COR-L47 (cell line): ENCODE measurements at places on chromosomes 1 and 21.

DNA sequence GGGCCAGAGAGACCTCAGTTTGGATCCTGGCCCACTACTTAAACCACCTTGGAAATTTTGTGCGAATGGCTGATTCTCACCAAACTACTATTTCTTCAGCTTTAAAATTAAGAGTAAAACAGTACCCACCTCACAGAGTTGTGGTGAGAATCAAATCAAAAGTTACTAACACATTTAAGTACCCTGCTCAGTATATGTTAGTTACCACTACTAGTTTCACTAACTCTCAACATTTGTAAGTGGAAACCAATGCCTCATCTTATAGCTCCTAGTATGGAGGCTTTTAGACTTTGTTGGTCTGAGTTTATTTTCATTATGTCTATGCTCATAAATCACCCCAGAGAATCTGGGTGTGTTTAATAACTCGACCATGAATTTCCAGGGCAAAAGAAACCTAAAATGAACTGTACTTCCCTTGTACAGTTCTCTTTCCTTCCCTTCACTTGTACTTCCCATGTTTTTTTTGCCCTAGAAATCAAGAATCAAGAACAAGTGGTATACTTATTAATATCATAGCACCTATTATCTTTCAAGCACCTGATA, 11.6 kb upstream of the SERBP1 start:
- DNase-seq: no peak

DNA sequence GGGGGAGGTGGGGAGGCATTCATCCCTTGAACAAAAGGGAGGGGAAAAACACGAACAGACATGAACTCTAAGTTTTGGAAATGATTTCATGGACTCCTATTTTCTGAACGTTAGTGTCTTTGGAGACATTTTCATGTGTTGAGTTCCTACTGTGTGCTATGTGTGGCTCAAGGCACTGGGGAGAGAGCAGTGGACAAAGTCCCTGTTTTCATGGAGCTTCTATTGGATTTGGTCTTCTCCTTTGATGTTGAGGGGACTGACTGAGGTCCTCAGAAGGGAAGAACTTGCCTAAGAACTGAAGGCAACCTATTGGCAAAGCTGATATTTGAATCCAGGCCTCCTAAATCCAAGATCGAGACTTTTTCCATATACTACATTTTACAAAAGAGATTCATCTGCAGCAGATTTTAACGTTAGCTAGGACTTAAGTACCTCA, 30.4 kb downstream of the JUN start:
- no peak for DNase-seq

DNA sequence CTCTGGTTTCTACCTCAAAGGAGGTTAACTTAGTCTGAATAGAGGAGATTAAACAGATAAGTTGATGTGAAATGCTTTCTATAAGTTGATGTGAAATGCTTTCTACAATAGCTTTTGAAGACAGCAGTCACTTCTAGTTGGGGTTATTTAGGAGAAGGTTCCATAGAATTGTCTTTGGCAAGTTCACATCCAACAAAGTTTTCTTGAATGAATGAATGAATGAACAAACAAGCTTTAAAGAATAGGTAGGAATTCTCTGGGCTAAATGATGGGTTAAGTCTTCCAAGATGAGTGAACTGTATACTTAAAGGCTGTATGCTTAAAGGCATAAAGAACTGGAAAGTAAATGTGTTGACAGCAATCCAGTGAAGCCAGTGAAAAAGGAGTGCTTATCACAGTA, 1.9 kb downstream of the CDC73 start:
- DNase-seq: no peak

GRCh38 chr1:53401813-53402745, 57.1 kb upstream of the DMRTB1 start:
- no peak for DNase-seq

DNA sequence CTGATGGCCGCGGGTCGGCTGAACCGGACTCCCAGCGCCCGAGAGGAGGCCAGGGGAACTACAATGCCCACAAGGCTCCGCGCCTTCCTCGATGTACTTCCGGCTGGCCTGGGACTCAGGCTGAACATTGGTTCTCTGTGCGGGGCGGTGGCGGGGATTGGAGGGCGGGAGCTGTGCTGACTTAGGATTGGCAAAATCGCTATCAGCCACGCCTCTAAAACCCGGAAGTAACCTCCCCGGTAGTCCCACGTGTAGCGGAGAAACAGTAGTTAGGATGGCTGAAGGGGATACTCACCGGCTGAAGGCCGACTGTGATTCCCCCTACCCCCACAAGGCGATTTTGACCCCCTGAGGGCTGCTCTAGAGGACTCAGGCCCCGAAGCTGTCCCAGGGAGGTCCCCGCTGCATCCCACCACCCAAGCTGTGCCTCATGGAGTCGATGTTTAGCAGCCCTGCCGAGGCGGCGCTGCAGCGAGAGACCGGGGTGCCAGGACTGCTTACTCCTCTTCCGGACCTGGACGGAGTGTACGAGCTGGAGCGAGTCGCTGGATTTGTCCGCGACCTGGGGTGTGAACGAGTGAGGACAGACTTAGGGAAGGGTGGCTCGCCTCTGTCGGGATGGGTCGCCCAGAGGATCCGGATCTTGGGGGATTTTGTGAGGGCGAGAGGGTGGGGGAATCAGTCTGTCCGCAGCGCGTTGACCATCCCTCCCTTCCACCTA, at the start of gene DPH2:
TSS of gene DPH2 (plus strand) at position 265 of the 721 bp plus-strand sequence. CDS start at position 431, 166 bp downstream.
- DNase-seq: peak; percentile 90

DNA sequence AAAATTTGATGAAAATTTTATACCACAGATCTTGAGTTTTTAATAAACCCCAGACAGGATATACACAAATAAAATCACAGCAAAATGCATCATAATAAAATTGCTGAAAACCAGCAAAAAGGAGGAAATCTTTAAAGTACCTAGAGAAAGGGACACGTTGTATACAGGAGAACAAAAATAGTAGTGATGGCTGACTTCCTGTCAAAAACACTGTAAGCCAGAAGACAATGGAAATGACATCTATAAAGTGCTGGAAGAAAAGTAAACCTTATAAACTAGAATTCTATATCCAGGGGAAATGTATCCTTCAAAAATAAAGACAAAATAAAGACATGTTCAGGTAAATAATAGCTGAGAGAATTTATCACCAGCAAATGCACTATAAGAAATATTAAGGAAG, 14.6 kb upstream of the PTGFRN start:
- DNase-seq: no peak

DNA sequence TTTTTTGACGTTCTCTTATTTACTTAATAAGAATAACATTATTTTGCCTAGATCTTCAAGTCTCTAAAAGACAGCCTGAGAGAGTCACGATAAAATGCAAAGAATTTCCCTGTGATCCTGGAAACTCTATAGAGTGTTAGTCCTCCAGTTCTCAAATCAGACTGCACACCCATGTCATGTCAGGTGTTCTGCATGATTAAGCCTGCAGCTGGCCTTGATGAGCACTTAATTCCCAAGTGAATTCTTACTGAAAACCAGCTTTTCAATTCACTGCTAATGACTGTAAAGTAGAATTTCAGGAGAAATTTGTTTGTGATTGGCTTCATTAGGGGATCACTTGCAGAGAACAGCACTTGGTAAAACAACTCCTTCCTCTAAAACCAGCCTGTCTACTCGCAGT, 41.9 kb downstream of the CHML start:
- DNase-seq: no peak

DNA sequence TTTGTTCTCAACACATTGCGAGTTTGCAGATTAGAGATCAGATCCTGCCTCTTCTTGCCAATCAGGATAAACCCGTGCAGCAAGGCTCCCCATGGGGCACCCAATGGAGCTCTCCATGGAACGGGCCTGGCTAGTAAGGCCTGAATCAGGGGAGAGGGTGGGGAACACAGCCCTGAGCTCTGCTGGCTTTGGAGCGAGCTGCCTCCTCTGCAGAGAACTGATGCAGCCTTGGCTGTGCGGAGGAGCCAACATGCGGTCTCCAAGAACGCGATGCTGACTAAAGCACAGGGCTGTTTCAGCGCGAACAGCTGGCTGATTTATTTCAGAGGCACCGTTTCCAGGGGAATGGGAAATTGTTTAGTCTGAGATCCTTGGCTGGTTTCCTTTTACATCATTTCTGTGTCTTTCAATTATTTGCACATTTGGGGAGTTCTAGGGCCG, 139.7 kb downstream of the TSEN15 start:
- DNase-seq: no peak

DNA sequence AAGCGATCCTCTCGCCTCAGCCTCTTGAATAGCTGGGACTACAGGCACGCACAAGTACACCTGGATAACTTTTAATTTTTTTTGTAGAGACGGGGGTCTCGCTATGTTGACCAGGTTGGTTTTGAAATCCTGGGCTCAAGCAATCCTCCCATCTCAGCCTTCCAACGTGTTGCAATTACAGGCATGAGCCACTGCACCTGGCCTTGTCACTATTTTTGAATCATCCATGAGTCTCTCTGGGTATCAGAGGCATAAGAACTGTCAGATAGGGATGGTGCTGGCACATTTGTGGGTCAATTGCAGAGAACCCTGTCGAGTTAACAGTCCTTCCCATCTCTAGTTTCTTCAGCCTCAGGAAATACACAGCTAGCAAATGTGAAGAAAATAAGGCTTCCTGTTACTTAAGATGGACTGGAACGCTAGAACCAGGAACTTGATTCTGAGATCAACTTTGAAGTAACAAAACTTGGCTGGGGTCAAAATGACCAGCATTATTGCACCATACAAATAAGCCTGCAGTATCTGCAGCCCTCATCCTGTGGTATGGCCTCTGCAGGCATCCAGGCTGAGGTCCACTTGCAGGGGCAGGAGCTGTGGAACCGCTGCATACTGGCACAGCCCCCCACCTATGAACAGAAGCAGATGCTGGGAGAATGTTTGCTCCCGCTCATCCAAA, 124.3 kb upstream of the GADD45A start:
- DNase-seq: no peak

DNA sequence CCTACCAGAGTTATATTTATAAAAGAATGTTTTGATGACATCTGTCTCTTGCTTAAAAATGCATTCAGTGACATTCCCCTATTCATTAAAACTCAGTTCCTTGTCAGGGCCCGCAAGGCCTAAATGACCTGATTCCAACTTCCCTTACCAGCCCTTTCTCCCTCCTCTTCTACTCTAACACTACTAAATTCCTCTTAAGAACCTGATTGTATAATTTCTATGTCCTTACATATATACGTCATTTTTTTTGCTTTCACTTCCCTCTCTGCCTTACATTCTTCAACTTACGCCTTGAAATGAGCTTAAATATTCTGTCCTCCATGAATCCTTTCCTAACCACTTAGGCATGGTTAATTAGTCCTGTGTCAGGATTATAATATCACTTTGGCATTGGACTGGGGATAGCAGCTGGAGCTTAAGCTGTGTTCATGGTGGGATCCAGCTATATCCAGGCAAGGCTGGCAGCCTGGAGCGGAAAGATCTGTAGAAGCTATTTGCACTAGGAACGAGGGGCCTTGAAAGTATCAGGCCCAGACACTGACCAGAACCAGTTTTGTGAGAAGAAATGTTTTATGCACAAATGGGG, 360.2 kb upstream of the PTBP2 start:
- no peak for DNase-seq

DNA sequence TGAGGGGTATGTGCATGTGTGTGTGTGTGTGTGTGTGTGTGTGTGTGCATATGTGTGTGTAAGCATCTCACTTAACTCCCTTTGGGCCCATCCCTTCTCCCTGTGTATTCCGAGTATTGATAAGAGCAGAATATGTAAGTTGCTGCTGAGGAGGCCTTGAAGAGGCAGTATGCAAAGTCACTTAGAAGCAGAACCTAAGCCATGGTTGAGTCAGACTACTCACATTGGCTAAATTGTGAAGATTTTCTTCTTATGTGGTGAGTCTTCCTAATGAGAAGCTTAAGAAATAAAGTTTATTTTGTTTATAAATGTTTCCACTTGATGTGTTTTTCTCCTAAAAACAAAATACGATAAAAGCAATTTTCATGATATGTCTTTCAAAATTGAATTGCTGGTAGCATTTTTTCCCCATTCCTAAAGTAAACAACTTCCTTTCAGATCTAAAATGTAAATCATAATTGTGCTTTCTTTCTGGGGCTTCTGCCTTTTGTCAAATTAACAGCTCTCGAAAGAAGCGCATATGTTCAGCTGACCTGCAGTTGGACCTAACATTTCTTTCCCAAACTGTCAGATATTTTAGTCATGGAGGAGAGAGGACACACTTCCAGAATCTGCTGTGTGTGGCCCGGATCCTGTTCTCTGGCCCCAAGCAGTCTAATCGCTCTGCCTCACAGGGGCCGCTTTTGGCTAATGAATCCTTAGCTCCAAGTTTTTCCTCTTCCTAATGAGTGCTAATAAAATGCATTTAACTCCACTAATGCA, 284.0 kb downstream of the DUSP10 start:
- no peak for DNase-seq

GRCh38 chr1:115545791-115546733, 95.7 kb upstream of the VANGL1 start:
- no peak for DNase-seq

GRCh38 chr1:197103300-197103699, 36.2 kb upstream of the F13B start:
- DNase-seq: no peak

- DNase-seq: no peak
These were observed 126.5 kb downstream of the PBX1 start for GRCh38 chr1:164685266-164686035.

GRCh38 chr1:166490437-166490991, 323.7 kb upstream of the FAM78B start:
- DNase-seq: no peak

DNA sequence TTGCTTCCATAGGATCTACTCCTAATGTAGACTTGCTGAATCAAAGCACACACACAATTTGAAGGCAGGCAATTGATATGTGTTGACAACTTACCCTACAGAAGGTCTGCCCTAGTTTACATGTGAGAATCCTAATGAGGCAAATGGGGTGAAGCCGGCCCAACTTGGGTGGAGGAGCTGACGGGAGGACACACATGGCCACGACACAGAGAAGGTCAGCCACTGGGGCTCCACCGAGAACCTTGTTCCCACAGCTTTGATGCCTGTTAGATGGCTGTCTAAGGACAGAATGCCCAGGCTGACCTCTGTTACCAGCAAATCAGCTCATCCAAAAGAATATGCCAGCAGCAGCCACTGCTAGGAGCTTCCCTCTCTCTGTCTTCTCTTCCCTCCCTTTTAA, 1.5 kb upstream of the PLA2G2D start:
- no peak for DNase-seq

DNA sequence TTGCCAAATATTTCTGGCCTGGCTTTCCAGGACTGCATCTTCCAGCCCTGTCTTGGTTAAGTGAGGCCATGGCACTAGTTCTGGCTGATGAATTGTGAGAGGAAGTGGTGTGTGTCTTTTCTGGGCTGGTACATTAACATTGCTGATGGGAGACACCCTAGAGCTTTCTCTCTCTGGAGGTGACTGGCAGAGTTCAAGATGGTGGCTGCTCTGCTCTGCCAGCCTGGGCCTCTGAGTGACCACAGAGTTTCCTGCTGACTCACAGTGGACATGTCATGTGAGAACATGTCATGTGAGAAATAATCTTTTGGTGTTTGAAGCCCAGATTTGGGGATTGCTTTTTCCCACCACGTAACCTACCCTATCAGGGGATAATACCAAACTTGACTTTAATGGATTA, 218.0 kb upstream of the KIAA0040 start:
- DNase-seq: no peak
